ENCODE measurements at places on chromosomes 7 and 10.

DNA sequence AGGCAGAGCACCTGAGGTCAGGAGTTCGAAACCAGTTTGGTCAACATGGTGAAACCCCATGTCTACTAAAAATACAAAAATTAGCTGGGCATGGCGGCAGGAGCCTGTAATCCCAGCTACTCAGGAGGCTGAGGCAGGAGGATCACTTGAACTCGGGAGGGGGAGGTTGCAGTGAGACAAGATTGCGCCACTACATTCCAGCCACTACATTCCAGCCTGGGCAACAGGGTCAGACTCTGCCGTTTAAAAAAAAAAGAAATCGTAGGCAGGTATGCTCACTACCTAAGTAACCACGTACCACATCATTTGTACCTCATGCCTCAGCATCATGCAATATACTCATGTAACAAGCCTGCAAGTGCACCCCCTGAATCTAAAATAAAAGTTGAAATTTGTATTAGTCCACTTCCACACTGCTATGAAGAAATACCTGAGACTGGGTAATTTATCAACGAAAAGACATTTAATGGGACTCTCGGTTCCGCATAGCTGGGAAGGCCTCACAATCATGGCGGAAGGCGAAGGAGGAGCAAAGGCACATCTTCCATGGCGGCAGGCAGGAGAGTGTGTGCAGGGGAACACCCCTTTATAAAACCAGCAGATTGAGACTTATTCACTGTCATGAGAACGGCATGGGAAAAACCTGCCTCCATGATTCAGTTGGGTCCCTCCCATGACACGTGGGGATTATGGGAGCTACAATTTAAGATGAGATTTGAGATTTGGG, 8.1 kb upstream of the EIF4H start:
- no peak for DNase-seq

GRCh38 chr10:79435271-79436065, 10.0 kb downstream of the ZCCHC24 start:
- DNase-seq, result no peak

DNA sequence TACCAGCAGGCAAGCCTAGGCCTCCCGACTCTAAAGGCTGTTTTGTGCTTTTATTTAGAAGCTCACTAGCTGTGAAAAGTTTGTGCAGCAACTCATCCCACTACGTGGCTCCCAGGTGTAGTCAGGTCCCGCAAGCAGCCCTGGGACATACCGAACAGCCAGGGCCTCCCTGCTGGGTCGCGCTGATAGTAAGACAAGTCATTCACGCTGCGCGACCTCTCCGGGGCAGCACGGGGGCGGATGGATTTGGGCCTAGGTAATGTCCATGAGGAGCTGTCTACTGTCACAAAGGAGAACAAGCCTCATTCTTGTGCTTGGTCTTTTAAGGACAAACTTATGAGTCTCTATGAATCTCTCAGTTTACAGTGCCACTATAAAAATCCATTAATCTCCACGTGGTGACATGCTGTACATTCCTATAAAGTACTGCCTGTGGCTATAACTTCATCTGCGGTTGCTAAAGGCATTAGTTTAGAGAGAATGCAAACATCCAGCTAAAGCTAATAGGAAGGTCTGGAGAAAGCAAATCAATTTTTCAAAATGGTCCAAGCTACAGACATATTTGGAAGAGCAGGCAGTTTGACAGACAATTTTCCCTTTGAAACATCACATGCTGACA, 546.8 kb downstream of the PHTF2 start:
- DNase-seq, result no peak

- no peak for DNase-seq
Measured at GRCh38 chr7:130996205-130996832, 262.3 kb upstream of the KLF14 start.

DNA sequence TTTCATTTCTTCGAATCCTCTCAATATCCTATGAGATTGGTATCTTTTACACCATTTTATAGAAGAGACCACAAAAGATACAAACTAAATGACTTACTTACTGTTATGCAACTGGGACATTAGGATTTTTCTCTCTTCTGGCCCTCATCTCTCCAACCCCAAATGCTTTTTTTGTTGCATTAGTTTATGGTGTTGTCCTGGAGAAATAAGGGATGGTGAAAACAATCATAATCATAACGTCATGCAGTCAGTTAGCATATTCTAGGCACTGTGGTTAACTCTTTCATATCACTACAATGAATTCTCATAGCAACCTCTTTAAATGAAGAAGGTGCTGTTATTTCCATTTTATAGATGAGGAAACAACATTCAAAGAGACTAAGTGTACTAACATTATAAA, 104.6 kb downstream of the PON1 start:
- no peak for DNase-seq

- DNase-seq, result no peak
Measured at GRCh38 chr10:71475243-71475871, 78.6 kb downstream of the CDH23 start.

- DNase-seq, result no peak
Measured at GRCh38 chr10:78436706-78437406, 403.2 kb downstream of the RPS24 start.

GRCh38 chr10:33353334-33353733, 18.9 kb upstream of the NRP1 start:
- no peak for DNase-seq

GRCh38 chr7:27079234-27079975, 16.4 kb downstream of the HOXA1 start:
- DNase-seq, result no peak

- DNase-seq, result no peak
Measured at GRCh38 chr7:77736991-77737390, 40.7 kb downstream of the RSBN1L start.

DNA sequence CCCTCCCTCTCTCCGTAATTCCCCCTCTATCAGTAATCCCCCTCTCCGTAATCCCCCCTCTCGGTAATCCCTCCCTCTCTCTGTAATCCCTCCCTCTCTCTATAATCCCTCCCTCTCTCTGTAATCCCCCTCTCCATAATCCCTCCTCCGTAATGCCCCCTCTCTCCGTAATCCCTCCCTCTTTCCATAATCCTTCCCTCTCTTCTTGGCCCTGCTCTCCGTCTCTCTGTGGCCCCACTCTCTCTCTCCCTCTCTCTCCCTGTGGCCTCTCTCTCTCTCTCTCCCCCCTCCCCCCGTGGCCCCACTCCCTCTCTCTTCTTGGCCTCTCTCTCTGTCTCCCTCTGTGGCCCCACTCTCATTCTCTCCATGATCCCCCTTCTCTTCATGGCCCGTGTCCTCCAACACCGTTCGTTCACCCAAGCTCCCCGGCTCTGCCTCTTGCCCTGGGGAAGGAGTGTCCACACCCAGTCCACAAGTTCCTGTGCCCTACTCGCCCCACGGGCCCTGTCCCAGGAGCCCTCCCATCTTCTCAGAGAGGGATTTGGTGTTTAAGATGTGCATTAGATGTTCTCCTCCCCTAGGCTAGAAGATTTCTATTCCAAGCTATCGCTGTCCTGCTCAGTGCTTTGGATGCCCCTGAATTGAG, 19.8 kb downstream of the SHH start:
- no peak for DNase-seq

DNA sequence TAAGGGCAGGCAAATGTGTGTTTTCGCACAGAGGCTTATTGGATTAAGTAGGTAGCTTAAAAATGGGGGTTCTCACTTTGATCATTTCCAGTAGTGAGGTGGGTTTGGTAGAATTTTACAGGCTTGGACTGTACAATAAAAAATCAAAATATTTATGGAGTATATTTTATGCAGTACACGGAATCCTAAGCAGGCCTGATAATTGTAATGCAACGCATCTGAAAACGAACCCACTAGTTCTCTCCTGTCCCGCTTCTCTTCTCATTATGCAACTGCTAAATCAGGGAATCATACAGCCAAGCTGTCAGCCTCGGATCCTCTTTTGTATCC, 377 bp upstream of the POLR1F start:
- no peak for DNase-seq

DNA sequence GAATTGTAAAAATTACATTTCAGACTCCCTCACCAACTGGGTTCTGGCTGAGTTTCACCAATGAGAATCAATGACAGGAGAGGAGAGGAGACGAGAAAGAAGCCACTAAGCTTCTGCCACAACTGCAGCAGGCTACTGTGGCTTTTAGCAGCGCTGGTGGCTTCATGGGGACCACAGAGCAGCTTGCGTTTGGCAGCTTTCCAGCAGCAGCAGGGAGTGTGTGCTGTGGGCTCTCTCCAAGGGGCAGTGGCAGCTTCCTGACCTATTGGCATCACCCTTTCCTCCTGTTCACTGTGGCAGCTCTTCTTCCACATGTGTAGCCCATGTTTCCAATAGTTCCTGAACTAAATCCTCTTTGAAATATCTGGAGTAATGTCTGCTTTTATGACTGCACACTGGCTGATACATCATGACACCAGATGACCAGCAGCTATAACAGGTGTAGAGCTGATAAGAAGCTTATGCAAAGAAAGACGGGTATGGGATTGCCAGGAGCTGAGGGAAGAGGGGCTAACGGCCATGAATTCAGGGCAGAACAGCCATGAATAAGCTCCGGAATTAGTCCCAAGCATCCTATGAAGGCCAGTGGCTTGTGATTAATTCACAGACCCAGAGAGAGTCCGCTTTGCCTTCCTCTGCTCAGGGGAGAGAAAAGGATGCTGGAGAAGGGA, 46.8 kb downstream of the KCNH2 start:
- no peak for DNase-seq

GRCh38 chr10:48494611-48495010, 110.3 kb downstream of the ARHGAP22 start:
- DNase-seq, result no peak

DNA sequence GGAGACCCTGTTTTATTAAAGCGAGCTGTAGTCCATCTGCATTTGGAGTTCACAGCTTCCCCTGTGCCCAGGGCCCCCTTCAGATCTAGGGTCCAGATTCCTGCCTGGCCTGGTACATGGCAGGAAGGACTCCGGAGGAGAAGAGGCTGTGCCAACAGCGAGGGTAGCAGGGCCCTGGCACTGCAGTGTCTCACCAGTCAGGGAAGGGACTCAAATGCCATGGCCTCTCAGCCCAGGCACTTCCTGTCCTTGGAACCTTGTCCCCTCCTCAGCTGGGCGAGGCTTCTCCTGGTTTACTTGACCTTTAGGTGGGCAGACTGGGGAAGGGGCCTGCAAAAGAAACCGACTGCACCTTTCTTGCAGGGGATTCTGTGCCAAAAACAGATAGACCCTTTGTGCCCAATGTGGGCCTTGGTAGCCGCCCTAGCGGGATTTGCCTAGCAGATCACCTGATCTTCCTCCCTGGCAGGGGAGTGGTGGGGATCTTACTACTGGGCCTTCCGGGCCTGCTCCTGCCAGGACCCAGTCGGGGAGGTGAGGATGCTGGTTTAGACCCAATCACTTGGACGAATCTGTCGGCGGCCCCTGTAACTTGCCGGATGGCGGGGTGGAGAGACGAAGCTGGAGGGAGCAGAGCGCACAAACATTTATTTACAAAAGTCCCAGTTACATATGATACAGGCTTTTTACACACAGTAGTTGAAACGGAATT, 161.9 kb downstream of the RNF216 start:
- DNase-seq, result no peak

GRCh38 chr7:6420680-6421079, 27.1 kb downstream of the DAGLB start:
- DNase-seq, result no peak

- DNase-seq, result no peak
Measured at GRCh38 chr10:51530541-51530940, 168.9 kb downstream of the CSTF2T start.

DNA sequence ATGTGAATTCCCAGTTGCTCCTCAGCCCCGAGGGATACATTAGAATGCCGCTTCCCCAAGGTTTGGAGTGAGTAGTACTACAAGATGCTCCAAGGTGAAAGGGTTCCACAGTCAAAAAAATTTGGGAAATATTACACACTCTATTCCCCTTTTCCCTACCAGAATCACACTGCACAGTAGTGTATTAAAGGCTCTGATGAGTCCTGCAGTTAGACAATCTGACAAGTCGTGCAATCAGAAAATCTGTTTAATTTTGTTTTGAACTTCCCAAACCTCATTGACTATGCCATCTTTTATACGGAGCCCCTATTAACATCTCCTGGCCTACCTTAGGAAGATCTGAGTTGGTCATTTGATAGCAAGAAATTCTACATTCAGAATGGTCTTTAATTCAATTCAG, 13.6 kb upstream of the UCMA start:
- no peak for DNase-seq

- no peak for DNase-seq
Measured at GRCh38 chr7:133431134-133431724, 178.4 kb downstream of the EXOC4 start.

DNA sequence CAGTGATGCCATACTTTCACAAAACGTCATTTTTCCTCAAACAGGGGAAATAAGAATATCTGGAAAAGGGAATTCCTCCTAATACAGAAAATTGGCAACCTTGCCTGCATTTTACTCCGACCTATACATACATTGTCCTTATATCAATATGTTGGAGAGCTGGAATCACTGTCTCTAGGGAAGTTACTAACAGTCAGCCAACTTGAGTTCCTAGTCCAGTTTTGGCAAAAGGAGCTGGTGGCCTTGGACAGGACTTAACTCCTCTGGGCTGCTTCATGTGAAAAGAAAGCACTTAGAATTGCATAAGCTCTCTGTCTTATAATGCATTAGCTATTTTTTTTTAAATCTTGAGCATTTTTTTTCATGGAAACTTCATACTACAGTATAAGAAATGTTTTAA, 174.2 kb upstream of the HGF start:
- DNase-seq, result no peak

DNA sequence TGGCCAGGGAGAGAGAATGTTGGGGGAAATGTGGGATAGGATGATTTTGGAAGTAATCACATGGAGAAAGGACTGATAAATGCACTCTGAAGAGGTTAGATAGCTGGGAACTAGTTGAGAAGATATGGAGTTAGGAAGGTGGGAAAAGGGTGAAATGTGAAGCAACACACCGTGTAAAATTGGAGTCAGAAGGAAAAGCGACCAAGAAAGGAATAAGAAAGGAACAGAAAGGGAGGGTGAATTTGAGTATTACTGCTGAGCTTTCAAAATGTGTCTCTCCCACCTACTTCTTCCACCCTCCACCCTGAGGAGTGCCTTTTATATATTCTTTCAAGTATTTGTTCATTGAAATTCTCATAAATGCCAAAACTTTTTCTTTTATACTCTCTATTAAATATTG, 171.8 kb downstream of the BMPER start:
- no peak for DNase-seq

DNA sequence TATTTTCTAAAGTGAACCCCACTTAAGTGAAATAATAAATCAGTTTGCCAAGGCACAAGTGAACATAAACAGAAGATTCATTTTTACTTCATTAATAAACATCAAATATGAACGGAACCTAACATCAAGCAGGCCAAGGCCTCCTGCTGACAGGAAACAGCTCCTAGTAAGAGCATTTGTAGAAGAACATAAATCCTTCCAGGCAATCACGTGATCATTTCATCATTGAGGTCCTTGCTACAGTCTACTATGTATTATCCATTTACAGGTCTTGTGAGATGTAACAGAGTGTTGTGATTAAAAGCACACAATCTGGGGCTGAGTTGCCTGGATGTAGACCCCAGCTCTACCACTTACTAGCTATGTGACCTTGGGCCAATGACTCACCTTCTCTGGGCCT, 70.6 kb downstream of the CALD1 start:
- DNase-seq, result no peak

DNA sequence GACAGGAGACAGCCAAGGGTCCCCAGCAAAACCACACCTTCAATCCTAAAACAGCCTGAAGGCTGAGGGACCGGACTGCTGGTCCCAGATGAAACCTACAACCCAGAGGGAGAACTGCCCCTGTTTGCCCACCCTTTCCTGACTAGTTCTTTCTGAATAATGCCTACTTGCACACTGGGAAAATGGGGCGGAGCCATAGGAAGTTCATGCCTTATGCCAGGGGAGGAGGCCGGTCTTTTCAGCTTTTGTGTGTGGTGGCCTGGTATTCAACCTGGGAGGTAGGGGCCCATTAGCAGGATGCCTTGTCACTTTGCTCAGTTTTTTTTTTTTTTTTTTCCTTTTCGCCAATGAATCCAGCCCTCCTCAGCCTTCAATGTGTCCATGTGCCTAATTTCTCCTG, 20.7 kb downstream of the TOMM7 start:
- DNase-seq, result no peak

All from stimulated activated CD8-positive, alpha-beta memory T cell treated with anti-CD3 and anti-CD28 coated beads, Interleukin-2, amount 100 ng/mL, for 1 hour (primary cell).